ENCODE measurements at places on chromosomes 16 and 17.

GRCh38 chr17:69704935-69705334 lies 290.4 kb downstream of the MAP2K6 start:
- no peak for DNase-seq

GRCh38 chr17:38464723-38465390 lies 36.6 kb downstream of the ARHGAP23 start:
- DNase-seq = peak; percentile 96

DNA sequence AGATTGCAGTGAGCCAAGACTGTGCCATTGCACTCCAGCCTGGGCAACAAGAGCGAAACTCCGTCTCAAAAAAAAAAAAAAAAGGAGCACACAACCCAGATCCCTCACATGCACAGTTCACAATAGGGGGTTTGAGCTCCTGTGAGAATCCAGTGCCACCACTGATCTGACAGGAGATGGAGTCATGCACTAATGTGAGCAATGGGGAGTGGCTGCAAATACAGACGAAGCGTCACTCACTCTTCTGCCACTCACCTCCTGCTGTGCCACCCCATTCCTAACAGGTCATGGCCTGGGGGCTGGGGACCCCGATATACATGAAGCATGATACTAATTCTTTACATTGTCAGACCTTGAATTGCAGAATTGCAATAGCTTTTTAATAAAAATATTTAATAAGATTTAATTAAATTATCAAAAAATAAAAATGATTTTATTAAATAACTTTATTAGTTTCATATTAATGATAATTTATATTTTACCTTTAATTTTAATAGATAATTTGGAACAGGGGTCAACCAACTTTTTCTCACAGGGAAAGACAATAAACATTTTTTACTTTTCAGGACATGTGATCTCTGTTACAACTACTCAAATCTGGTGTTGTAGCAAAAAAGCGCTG lies 171.4 kb downstream of the COPRS start:
- DNase-seq = peak; percentile 56

DNA sequence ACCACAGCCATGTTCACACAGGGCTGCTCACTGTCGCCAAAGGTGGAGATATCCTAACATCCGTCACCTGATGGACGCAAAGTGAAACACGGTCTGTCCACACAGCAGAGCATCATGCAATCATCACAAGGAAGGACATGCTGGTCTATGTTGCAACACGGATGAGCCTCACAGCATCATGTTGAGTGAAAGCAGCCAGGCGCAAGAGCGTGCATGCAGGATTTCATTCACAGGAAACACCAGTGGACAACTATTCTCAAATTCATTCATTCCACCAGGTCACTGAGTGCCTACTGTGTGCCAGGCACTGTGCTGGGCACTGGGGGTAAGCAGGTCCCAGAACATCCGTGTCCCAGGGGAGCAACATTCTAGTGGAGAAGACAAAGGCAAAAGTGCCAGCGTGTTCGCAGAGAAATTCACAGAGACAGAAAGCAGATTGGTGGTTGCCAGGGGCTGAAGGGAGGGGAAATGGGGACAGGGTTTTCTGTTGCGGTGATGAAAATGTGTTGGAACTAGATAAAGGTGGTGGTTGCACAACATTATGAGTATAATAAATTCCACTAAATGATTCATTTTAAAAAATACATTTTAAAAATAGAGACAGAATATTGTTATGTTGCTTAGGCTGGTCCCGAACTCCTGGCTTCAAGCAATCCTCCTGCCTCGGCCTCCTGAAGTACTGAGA lies 22.7 kb upstream of the KCNJ12 start:
- no peak for DNase-seq

- DNase-seq = no peak
Measured at GRCh38 chr16:31362476-31363405, 7.8 kb downstream of the ITGAX start.

DNA sequence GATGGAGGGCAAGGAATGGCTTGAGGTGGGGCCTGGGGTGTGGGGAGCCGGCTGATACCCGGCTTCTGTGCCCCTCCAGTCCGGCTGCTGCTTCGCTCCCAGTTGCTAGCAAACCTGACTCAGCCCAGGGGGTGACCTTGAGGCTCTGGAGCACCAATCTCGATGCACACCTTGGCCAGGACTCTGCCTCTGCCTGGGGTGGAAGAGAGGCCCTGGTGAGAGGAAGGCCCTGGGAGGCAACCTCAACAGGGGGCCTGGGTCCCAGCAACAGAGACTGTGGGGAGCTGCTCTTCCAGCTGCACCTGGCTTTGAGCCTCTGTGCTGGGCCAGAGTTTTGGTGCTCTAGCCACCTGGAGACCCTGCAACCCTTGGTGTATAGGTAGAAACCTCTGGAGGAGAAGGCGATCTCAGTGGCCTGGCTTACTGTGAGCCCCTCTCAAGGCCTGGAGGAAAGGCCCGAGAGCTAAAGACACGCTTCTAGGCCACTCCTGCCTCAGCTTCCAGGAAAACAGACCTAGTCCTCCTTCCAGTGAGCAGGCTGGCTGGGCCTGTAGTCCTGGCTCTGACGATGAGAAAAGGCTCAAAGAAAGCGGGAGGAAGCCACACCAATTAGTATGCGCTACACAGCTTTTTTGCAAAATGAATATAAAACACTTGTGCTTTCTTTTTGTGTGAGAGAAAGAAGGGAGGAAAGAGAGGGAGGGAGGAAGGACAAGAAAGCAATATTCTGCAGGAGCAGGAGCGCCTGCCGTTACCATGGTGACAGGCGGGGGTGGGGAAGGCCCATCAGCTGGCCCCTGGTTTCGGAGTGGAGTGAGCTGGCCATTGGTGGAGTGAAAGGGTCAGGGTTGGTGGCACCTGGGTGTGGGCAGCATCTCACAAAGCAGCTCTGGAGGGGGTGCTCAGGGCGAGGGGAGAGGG lies 51.0 kb downstream of the VAC14 start:
- no peak for DNase-seq

GRCh38 chr17:19618015-19618414 lies 30.5 kb upstream of the ALDH3A2 start:
- DNase-seq = no peak

- peak; percentile 43 for DNase-seq
Measured at GRCh38 chr16:4517812-4518680, 20.5 kb downstream of the CDIP1 start.

DNA sequence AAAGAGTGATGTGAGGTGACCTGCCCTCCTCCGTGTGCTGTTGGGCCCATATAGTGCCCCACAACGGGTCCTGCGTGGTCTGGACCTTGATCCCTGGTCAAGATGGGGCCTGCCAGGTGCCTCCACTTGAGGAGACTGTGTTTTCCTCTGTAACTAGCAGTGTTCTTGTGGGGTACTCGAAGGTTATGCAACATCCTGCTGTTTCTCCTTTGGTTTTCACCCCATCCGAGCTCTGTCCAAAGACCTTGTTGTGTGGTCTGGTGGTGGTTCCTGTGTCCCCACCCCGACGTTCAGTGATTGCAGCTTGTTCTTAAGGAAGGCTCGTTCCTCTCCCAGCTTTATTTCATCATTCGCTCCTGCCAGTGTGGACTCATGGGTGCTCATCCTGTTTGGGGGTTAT lies 38.7 kb upstream of the ZNF750 start:
- no peak for DNase-seq

GRCh38 chr17:75909812-75910274 lies 5.2 kb upstream of the MRPL38 start:
- no peak for DNase-seq

DNA sequence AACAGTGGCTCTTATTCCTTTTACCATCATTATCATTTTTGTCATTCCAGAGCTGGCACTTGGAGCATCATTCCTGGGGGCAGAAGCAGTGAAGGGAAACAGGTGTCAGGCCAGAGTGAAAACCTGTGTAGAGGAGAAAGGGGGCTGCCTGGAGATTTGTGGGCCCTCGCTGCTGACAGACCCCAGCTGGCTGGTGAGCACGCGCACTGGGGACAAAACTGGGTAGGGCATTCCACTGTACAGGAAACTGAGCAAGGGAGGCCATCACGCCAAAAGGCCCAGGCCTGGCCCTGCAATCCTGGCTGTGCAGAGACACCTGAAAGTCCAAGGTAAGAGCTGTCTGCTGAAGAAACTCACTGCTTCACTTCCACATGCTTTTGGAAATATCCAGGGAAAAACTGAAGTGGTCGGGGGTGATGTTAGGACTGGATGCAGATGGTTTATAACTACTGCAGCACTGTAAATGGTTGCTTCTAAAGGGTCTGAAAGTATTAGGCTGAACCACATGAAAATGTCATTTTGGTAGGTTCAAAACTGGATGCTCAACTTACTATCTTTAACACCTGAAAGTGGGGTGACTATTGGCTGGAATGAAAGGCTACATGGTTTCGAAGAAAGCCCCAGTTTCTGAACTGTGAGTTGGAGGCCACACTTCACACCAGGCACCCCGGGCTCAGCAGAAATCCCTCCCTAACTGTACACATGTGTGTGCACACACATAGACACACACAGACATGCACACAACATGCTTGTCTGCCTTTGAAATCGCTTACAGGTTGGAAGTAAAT lies 225.0 kb downstream of the C16orf78 start:
- no peak for DNase-seq

- DNase-seq = no peak
Measured at GRCh38 chr17:70539132-70539924, 370.0 kb downstream of the KCNJ2 start.

DNA sequence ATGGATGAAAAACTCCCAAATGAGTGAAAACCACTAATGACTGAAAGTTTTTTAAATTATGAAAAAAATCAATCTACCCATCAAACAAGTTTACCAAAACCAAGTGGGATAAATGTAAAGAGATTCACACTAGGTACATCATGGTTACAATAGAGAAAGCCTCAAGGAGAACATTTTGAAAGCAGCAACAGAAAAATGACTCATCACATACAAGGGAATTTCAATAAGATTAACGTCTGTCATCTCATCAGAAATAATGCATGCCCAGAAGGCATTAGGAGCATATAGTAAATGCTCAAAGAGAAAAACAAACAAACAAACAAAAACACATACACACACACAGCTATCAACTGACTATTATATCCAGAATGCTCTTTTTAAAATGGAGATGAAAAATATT lies 261.8 kb upstream of the KIF2B start:
- DNase-seq = no peak

GRCh38 chr16:10753670-10754069 lies 10.0 kb downstream of the NUBP1 start:
- no peak for DNase-seq

GRCh38 chr17:82053556-82054263 lies 2.0 kb downstream of the GPS1 start:
- DNase-seq = no peak

DNA sequence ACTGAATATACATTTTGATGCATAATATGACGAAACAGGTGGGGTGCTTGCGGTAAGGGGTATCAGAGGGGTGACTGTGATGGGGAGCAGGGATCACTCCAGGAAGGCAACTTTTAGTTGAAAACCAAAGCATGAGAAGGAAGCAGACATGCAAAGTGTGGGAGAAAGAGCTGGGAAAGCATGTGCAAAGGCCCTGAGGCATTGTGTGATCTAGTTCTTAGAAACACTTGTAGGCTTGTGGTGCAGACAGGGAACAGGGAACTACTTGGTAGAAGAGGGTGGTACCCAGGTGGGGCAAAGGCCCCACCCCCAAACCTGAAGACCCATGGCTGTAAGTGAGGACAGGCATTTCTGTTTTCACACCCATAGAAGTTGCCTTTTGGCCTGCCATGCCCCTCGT lies 459.9 kb upstream of the EEF2KMT start:
- DNase-seq = no peak

DNA sequence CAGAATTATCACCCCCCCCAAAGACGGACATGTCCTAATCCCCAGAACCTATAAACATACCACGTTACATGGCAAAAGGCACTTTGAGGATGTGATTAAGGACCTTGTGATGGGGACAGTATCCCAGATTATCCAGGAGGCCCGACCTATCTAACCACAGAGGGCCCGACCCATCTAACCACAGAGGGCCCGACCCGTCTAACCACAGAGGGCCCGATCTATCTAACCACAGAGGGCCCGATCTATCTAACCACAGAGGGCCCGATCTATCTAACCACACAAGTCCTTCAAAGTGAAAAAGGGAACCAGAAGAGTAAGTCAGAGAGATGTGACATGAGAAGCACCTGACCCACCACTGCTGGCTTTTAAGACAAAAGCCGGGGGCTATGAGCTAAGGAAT lies 56.8 kb downstream of the ANKFY1 start:
- no peak for DNase-seq

- DNase-seq = no peak
Measured at GRCh38 chr17:74728033-74728701, 8.9 kb upstream of the RAB37 start.

GRCh38 chr17:6558932-6559752 lies 2.8 kb upstream of the PITPNM3 start:
- DNase-seq = no peak

DNA sequence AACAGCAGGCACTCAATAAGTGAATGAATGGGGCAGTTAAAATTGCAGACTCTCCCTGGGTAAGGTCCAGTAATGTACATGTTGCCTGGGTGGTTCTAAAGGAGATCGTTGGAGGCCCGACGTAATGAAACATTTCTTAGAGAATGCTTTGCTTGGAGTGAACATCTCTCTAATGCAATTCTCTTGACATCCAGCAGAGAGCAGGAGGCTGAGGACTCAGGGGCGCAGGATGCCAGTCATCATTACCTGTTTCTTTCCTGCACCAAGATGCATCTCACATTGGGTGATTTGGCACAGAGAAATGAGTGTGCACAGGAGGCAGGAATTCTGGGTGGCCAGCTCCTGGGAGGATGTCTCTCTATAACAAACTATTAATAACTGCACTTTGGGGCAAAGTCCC lies 130.3 kb upstream of the RBBP6 start:
- DNase-seq = no peak

- DNase-seq = peak; percentile 40
Measured at GRCh38 chr17:13601322-13601775, 380 bp downstream of the HS3ST3A1 start.

- DNase-seq = no peak
Measured at GRCh38 chr16:20072146-20072873, 1.4 kb downstream of the GPR139 start.

DNA sequence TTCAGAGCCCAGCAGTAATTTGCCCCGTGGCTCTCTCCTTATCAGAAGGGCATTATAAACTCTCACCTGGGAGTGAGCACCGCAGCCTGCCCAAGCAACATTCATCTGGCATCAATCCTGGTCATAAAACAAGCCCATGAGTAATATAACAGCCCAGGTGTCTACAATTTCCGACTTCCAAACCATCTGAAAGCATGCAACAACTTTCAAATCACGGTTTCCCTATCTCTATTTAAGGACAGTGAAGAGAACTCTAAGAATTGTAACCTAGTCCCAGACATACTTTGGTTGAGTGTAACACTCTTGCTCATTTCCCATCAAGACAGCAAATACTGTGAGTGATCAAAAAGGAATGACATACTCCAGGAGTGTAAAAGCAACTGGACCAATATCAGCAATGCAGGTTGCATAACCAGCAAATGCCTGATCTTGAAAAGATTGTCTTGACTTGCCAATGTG lies 487.4 kb upstream of the SOX9 start:
- DNase-seq = peak; percentile 85

GRCh38 chr16:88925540-88925887 lies 51.5 kb downstream of the CBFA2T3 start:
- DNase-seq = no peak

DNA sequence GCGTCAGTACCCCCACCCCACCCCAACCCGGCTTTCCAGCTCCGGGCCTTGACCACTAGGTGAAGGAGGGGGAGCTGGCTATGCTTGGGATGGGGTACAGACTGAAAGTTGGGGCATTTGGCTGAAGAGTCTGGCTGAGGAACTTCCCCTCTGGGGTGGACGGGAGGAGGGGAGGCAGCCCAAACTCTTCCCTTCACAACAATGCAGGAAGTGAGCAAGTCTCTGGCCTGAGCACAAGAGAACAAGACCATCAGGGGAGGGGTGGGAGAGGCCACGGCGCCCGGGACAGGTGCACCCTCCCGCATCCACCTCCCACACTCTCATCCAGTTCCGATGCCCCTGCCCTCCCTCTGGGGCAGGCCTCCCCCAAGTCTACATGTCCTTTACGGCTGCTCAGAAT lies 5.6 kb downstream of the USH1G start:
- no peak for DNase-seq
